CD8-positive, alpha-beta T cell (primary cell): ENCODE measurements at places on chromosomes 12 and 14. TPM values are rescaled to one million over a fixed set of nuclear protein-coding genes. Genes with fewer than 3 reads are reported as not detected.

GRCh38 chr14:69554500-69554899 lies 20.2 kb downstream of the CCDC177 start:
- DNase-seq, result no peak

DNA sequence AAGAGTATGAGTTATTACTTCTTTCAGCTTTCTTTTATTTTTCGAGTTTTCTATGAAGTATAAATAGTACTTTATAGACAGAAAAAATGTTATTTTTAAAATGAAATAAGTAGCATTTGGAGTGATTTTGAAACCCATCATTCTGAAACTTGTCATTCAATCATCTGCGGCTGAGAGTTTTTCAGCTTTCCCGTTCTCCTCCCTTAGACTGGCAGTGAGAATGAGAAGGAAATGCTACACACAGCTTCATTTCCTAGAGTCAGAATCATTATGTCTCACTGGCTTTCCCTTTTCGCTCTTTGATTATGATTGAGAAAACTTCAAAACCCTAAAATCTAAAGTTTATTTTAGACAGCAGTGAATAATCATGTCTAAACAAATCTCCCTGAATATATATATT lies 33.7 kb upstream of the GNPNAT1 start:
- no peak for DNase-seq

GRCh38 chr14:72308967-72309485 lies 376.8 kb downstream of the RGS6 start:
- no peak for DNase-seq

Gene SYT1
- not detected for total RNA-seq

- DNase-seq, result no peak
Observed at GRCh38 chr14:66231820-66232219, 254.4 kb upstream of the CCDC196 start.

DNA sequence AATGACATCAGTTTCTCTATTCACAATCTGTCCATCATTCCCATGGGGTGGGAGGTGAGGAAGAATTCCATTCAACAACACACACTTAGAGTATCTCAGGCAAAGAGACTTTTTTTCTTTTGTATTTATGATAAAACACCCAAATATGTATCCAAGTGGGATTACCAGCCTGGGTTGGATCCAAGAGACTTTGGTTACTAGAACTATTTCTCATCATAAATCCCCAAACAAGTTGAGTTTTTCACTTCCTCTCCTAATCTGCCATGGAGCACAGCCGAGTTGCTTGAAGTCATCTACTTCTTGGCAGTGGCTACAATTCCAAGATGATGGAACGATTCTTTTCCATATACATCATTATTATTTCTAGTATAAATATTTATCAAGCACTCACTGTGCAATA lies 209.2 kb upstream of the HMGA2 start:
- DNase-seq, result no peak
